ENCODE measurements at places on chromosomes 2 and 18.

- DNase-seq = no peak
These were observed 143.9 kb downstream of the CCBE1 start for GRCh38 chr18:59553273-59553870.

GRCh38 chr2:120535081-120535480, 189.1 kb downstream of the INHBB start:
- no peak for DNase-seq

- no peak for DNase-seq
These were observed 181.9 kb upstream of the DLGAP1 start for GRCh38 chr18:4636967-4637366.

GRCh38 chr2:237720957-237721356, 77.6 kb upstream of the RBM44 start:
- DNase-seq = no peak

GRCh38 chr2:54620948-54621347, 102.5 kb upstream of the EML6 start:
- DNase-seq = no peak

GRCh38 chr18:4035521-4035920, 419.6 kb downstream of the DLGAP1 start:
- DNase-seq = no peak
